ENCODE measurements at places on chromosomes 12 and 14. TPM values are rescaled to one million over a fixed set of nuclear protein-coding genes. Genes with fewer than 3 reads are reported as not detected.
A peak's percentile ranks its signal among the peaks of the same experiment; 100 is the strongest.

Gene SCN8A
- 13.8 TPM for total RNA-seq

Gene GSC
- total RNA-seq = 2.3 TPM

Gene PCED1B
- 3.5 TPM for total RNA-seq

DNA sequence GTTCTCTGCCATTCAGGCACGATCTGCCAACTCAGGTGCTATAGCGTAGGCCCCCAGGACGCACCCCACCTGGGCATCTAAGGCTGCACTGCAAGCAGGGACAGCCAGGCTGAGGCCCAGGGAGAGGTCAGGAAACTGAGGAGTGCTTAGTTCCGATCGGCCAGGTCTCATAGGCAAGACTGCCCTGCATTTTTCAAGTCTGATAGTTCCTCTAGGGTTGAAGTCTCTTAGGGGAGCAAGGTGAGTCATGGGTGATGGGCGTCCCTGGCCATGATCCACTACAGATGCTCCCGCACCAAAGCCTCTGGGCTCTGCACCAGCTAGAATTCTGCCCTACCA, 13.2 kb downstream of the NOPCHAP1 start:
- no peak for DNase-seq

GRCh38 chr14:68182492-68182891, 362.9 kb downstream of the RAD51B start:
- DNase-seq = no peak

- no peak for DNase-seq
Measured at GRCh38 chr14:60665177-60665550, 15.9 kb upstream of the SIX1 start.

DNA sequence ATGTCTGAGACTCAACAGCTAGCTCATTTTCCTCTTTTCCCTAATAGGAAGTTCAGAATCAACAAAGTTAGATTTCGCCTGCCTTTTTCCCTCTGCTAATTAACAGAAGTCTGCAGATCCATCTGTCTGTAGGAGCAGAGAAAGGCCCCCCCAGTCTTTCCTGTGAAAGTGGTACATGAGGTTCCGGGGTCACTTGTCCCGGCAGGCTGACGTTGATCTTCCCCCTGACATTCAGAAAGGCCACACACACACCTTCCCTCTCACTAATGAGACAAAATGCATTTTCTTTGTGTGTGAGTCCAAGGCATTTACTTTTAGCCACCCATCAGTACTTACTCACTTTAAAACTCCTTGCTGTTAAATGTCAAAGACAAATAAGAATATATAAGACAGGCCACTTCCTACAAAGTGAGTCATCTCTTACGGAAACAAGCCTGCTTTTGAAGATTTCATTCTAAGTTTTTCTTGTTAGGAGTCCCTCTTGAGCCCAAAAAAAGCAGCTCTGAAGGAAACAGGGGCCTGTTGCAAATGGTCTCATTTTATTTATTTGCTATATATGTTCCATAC, 138.7 kb downstream of the TTC7B start:
- DNase-seq = peak; percentile 77

DNA sequence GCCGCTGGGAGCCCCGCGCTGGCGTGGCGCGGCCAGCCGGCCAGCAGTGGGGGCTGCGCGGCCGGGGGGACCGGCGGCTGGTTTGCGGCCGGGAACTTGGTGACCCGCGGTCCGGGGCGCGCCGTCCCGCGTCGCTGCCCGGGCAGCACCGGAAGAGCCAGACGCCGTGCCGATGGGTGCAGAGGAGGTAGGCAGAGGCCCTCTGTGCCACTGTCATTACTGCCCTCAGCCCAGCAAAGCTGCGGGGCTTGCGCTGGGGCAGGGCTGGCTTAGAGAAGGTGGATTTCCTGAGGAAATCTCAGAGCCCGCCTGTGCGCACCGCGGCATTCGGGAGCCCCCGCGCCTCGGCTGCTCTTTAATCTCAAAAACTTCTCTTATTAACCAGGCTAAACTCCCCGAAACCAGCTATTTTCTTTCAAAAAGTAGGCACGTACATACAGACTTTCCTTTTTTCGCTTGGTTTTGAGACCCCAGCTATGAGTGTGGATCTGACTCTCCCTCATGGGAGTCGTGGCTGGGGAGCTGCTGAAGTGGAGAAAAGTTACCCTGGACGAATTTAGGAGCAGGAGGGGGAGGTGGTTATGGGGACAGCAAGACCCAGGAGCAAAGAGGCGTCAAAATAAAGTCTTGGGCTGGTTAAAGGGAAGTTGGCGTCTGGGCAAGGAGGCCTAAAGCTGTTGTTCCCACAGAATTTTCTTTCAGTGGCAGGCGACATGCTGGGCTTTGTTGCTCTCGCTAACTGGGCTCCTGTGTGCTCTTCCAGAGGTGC, 802 bp downstream of the SUSD6 start:
- DNase-seq = peak; percentile 59

- no peak for DNase-seq
Measured at GRCh38 chr12:69906411-69907216, 81.6 kb downstream of the MYRFL start.

- DNase-seq = no peak
Measured at GRCh38 chr14:37588667-37588955, 6.4 kb downstream of the FOXA1 start.

DNA sequence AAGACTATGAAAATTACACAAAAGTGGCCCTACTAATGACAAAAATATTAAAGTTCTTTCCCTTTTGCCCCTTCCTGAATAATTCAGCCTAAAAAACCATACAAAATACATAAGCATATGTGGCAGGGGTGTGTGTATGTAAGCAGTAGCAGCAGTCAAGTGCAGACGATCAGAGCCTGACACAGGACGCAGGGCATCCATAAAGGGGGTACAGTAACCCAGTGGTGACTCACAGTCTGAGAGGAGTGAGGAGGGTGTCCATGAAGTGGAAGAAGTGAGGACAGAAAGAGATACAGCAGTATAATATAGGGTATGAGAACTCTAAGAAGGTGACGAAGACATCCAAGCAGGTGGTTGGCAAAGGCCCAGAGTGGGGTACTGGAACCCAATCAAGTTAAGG, 56.7 kb downstream of the RALGAPA1 start:
- DNase-seq = no peak

DNA sequence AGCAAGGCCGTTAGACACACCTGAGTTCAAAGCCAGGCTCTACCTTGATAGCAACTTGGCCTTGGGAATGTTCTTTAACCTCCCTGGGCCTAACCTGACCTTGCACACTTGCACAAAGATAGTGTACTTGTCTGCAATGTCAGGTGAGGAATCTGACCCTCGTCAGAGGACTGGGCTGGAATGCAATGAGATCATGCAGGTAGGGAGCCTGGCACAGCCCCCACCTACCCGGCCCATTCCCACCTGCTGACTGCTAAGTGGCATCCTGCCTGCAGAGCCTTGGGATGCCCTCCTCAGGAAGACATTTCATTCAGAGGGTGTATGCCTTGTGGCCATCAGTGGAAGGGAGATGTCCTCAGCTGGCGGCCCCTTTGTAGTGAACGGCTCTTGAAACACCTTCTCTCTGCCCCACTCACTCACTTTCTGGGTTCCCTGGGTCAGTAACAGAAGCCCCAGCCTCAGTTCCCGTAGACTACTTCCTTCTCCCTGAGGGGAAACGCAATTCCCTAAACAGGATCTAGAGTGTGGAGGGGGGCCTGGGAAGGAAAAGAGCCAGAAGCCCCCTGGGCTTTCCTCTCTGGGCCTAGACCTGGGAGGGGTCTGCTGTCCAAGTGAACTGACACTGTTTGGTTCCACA, 68.0 kb upstream of the DICER1 start:
- no peak for DNase-seq

Data from GM23248 (cell line).